ENCODE measurements at places on chromosomes 7 and 10.

GRCh38 chr7:5428478-5429252 lies 5.0 kb upstream of the TNRC18 start:
- peak; percentile 83 for DNase-seq

DNA sequence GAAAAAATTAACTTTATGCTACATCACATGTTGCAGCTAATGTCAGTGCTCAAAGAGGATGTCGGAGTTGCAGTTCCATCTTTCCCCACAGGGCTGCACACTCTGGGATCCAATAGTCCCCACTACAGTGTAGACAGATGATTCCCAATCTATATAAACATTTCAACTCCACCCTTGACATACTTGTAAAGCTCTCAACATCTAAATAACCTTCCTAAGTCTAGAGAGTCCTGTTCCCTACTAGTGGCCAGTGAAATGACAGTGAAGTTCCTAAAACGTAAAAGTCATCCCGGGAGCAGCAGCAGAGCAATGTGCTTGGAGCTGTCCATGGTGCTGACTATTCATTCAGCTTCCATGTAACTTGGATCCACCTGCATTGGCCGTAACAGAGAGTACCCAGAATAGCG lies 145.1 kb downstream of the GRM8 start:
- DNase-seq: peak; percentile 17

- peak; percentile 55 for DNase-seq
Measured at GRCh38 chr10:77501846-77502261, 135.8 kb downstream of the KCNMA1 start.

- no peak for DNase-seq
Measured at GRCh38 chr7:73602721-73603651, 21.3 kb downstream of the MLXIPL start.

GRCh38 chr7:130087364-130087763 lies 17.0 kb downstream of the KLHDC10 start:
- DNase-seq: no peak

DNA sequence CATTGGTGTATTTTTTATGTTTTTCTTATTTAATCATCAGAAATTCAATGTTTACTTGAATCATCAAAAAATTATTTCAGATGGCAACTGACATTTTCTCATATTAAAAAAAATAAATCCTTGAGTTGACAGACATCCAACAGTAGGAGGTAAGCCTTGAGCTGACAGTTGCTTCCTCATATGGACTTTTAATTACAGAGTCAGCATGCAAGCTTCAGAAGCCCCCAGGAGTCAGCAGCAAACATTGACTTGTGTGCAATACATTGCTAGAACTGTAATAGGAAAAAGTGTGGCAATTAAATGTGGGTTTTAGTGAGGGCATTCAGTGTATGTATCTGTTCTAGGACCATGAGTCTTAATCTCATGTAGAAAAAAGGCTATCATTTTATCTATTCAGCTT lies 62.4 kb upstream of the TAS2R16 start:
- DNase-seq: no peak

GRCh38 chr10:112955582-112956421 lies 5.8 kb downstream of the TCF7L2 start:
- DNase-seq: peak; percentile 77

GRCh38 chr10:89954061-89954460 lies 252.7 kb downstream of the KIF20B start:
- DNase-seq: no peak

DNA sequence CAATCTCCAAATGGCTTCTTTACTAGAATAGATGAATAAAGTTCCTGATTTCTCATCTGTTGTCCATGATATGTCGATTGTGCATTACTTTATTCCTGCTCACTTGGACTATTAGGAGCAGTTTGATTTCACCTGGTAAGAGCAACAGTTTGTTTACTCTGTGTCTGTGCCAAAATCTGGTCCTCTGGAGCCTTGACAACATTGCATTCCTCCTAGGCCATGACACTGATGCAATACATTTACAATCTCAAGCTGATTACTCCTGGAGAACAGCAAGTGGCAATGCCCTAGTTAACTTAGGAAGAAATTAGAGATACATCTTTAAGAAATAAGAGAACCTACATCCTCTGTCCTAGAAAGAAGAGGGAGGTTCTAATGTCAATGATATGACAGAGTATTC lies 71.8 kb downstream of the SGCE start:
- no peak for DNase-seq

DNA sequence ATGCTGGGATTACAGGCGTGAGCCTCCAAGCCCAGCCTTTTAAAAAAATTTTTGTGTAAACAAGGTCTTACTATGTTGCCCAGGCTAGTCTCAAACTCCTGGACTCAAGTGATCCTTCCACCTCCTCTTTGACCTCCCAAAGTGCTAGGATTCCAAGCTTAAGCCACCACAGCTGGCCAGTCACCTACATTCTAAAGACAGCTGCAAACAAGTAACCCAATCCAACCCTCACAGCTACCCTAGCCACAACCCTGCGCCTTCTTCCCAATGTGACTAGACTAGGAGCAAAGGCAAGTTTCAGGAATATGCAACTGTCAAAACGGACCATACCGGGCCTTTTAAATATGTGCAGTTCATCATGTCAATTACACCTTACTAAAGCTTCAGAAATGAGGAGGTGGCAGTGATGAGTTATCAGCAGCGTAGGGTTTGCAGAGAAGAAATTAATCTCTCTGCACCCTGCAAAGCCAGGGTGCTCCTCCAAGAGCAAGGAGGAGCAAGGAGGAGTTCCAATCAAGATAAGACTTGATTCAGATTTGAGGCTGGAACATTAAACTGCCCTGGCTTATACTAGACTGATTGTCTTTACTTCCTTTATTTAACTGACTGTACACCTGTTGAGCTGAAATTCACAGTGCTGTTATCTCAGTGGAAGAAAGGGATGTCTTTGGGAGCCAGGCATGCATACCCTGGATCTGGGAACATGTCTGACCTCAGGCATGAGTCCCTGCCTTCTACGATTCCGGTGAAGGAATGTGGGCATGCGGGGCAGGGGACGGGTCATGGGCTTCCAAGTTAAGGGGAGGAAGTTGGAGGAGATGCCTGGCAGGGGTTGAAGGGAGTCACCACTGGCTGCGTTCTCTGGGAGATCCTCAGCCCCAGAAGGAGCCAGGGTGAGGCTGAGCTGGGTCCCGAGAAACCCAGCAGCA lies 15.5 kb upstream of the TMEM120A start:
- DNase-seq: no peak

- no peak for DNase-seq
Measured at GRCh38 chr10:125127986-125128385, 32.4 kb downstream of the CTBP2 start.

DNA sequence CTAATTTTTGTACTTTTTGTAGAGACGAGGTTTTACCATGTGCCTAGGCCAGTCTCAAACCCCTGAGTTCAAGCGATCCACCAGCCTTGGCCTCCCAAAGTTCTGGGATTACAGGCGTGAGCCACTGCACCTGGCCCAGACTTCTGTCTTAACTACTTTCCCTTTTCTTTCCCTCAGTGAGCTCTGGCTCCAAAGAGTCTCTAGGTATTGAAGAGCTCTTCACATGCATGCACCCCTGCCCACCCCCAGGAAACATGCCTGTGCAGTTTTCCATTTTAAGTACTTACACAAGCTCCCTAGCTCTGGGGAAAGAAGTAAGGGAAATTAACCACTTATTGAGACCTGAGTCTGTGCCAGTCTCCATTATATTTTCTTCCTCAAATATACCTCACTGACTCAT lies 2.0 kb downstream of the MYOZ1 start:
- no peak for DNase-seq

GRCh38 chr7:4054158-4054557 lies 627.9 kb upstream of the FOXK1 start:
- DNase-seq: no peak

- DNase-seq: no peak
Measured at GRCh38 chr10:2020836-2021235, 283.5 kb upstream of the ADARB2 start.

- no peak for DNase-seq
Measured at GRCh38 chr10:34941471-34942357, 126.6 kb upstream of the PARD3 start.

GRCh38 chr10:96402417-96403305 lies 43.9 kb upstream of the OPALIN start:
- DNase-seq: no peak

- DNase-seq: peak; percentile 1
Measured at GRCh38 chr7:142263598-142264380, 5.9 kb upstream of the PRSS58 start.

DNA sequence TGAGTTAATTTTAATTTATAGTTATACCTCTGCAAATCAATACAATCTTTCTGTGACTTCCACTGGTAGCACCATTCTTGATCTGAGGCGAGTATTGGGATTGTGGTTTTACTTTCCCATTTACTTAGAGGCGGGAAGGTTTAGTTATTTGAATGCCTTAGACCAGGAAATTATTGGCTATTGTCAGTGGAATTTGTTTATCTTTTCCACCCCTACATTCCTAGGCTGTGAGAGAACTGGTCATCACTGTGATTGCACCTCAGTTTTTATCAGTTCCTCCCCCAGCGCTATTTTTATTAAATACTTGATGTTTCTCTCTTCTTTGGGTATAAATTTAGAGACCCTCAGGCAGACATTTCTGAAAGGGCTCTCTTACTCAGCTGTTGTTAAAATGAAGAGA lies 29.9 kb downstream of the CDK14 start:
- DNase-seq: peak; percentile 69

- no peak for DNase-seq
Measured at GRCh38 chr7:50588937-50589336, 23.7 kb upstream of the DDC start.

- no peak for DNase-seq
Measured at GRCh38 chr7:30683816-30684215, 1.6 kb upstream of the CRHR2 start.

GRCh38 chr10:29472301-29473086 lies 162.3 kb downstream of the SVIL start:
- no peak for DNase-seq

DNA sequence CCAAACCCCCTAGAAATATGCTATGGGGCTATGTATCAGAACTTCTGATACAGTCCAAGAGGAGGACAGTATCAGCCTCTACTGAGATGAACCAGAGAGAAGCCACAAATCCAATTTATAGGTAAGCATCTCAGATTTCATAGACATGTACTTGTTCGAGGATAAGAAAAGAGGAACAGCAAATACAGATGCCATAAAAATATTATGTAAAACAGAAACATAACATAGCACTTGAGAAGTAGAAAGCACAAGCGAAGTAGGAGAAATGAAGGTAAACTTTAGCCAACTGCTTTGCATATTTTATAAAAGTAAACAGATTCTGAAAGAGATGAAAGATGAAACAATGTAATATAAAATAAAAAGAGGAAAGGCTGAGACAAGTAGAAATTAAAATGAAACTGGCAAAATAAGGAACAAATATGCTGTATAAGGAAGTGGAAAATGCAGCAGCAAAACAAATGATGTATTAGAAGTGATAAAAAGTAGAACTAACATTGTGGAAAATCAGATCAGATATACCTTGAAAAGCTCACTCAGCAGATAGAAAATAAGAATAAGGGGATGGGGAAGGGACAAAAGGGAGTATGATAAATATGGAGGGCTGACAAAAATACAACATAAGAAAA lies 135.1 kb downstream of the SKAP2 start:
- DNase-seq: no peak

GRCh38 chr10:116973371-116973905 lies 31.5 kb downstream of the SHTN1 start:
- no peak for DNase-seq

DNA sequence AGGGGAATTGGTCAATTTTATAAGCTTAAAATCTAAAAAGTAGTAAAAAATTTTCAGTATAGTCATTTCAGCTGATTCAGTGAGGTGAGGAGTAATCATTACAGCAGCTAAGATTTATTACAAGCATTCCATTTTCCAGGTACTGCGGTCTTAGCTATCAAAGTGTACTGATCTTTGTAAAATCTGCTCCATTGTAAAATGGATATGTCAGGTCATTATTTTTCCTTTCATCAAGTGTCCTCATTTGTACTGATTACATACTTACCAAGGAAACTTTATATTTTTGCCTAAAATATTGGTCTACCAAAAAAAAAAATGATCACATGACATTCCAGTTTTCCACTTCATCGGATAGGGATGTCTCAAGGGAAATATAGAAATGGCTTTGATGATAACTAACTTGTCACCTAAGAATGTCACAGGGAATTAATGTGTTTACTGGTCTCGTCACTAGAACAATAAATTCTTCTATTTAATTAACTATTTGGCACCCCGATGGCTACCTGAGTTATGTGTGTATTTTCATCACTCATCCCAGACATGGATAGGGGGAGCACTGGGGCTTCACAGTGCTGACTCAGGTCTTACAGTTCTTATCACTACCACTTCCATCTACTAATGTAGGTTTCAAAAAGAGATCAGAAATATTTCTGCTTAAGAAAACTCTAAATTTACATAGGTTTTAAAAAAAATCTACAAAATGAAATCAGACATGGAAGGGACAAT lies 948.4 kb downstream of the PCDH15 start:
- no peak for DNase-seq

DNA sequence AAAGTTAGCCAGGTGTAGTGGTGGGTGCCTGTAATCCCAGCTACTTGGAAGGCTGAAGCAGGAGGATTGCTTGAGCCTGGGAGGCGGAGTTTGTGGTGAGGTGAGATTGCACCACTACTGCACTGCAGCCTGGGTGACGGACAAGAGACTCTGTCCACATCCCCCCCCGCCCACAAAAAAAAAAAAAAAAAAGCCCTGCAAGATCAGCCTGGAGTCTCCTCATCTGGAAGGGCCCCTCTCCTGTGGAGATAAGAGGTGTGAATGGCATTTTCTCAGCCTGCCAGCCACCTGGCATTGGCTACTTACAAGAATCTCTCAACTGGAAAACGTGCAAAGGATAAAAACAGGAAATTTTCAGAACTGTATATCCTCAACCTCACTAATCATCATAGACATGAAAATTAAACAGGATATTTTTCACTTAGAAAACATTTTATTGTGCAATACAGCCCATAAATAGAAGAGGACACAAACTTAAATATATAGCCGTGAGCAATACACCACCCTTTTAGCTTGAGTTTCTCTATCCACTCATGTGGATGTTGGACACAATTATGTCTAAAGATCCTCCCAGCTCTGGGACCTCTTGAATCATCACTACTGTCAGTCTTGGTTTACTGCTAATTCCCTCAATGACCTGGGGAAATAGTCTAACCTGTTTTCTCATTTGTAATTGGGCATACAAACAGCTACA lies 11.3 kb upstream of the TSPAN15 start:
- DNase-seq: peak; percentile 83

All from HFFc6 (cell line).